Calu3 (cell line): ENCODE measurements at places on chromosomes 16 and 17. TPM values are rescaled to one million over a fixed set of nuclear protein-coding genes. Genes with fewer than 3 reads are reported as not detected.

Gene NLGN2
- total RNA-seq = 13.9 and 14.6 TPM in 2 replicates

Gene MYLK3
- 0.80 and 1.4 TPM in 2 replicates for total RNA-seq

Gene CAMKK1
- total RNA-seq = 1.4 and 1.7 TPM in 2 replicates

Gene HGS
- 160 and 167 TPM in 2 replicates for total RNA-seq

Gene CBX2
- 6.3 and 8.3 TPM in 2 replicates for total RNA-seq

Gene IGF2BP1
- total RNA-seq = 14.4 and 17.6 TPM in 2 replicates

Gene EPX
- total RNA-seq = not detected in 2 replicates

DNA sequence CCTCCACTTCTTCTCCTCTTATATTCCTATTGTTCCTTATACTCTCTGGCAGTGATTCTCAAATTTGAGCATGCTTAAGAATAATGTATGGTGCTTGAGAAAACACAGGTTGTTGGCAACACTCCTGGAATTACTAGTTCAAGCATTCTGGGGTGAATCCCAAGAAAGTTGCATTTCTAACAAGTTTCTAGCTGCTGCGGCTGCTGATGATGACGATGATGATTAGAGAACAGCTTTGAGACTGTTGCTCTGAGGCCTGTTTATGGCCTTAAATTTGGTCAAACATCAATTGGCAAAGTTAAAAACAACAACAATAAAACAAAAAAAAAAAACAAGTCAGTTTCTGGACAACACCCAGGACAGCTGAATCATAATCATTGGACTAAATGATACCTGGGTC lies 961.9 kb downstream of the CDH11 start:
- H3K36me3 ChIP-seq = no peaks in the 10 kb centered on the region
- H3K27ac ChIP-seq = no peak overlapping the region

GRCh38 chr17:36933512-36934143 lies 3.6 kb upstream of the LHX1 start:
- DNase-seq = no peak
- peaks cover 92% of the 10 kb centered on the region for H3K27me3 ChIP-seq
- peaks cover 18% of the 10 kb centered on the region for H3K36me3 ChIP-seq
- peak overlapping the region; percentile 39 for H3K4me3 ChIP-seq
- H3K27ac ChIP-seq = no peak overlapping the region

DNA sequence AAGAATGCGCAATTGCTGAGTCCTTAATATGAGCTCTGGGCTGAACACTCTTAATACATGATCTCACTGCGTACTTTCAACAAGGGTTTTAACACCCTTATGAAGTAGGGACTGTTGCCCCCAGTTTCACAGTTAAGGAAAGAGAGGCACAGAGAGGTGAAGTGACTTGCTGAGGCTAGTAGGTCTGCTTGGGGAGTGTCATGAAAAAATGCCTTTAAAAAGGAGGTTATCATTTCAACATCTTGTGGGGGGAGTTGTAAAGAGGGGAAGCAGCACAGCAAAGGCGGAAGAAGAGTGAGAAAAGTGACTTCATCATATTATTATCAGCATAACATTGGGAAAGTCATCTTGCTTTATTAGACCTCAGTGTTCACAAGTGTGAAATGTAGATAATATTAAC lies 2.1 kb downstream of the CCL4L2 start:
- no peak overlapping the region for H3K27ac ChIP-seq
- H3K27me3 ChIP-seq = peaks cover 50% of the 10 kb centered on the region
- H3K36me3 ChIP-seq = no peaks in the 10 kb centered on the region
- H3K4me1 ChIP-seq = no peaks in the 10 kb centered on the region
- no peak for DNase-seq

GRCh38 chr16:13463619-13464018 lies 456.3 kb upstream of the ERCC4 start:
- DNase-seq = no peak
- no peaks in the 10 kb centered on the region for H3K36me3 ChIP-seq
- H3K4me1 ChIP-seq = no peaks in the 10 kb centered on the region
- no peak overlapping the region for H3K27ac ChIP-seq
- no peaks in the 10 kb centered on the region for H3K27me3 ChIP-seq

GRCh38 chr16:70269471-70269870 lies 17.7 kb upstream of the EXOSC6 start:
- H3K4me1 ChIP-seq = no peaks in the 10 kb centered on the region
- peaks cover 98% of the 10 kb centered on the region for H3K36me3 ChIP-seq
- H3K27ac ChIP-seq = peak overlapping the region; percentile 42
- no peak for DNase-seq
- no peaks in the 10 kb centered on the region for H3K27me3 ChIP-seq
- no peak overlapping the region for H3K4me3 ChIP-seq

DNA sequence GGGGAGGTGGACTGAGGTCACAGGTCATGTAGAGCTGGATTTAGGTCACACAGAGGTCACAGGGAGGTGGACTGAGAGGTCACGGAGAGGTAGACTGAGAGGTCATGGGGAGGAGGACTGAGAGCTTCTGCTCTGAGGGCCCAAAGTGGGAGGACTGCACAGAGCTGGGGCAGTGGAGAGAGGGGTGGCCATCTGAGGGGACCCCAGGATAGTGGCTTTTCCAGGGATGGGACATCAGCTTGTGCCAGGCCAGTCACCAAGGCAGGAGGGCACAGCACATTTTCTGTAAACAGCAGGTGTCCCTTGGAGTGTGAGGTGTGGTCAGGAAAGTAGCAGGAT lies 26.1 kb upstream of the JPT2 start:
- H3K27ac ChIP-seq = peak overlapping the region; percentile 89
- H3K36me3 ChIP-seq = peaks cover 46% of the 10 kb centered on the region
- H3K27me3 ChIP-seq = no peaks in the 10 kb centered on the region
- H3K4me3 ChIP-seq = no peak overlapping the region
- no peaks in the 10 kb centered on the region for H3K4me1 ChIP-seq
- DNase-seq = no peak

DNA sequence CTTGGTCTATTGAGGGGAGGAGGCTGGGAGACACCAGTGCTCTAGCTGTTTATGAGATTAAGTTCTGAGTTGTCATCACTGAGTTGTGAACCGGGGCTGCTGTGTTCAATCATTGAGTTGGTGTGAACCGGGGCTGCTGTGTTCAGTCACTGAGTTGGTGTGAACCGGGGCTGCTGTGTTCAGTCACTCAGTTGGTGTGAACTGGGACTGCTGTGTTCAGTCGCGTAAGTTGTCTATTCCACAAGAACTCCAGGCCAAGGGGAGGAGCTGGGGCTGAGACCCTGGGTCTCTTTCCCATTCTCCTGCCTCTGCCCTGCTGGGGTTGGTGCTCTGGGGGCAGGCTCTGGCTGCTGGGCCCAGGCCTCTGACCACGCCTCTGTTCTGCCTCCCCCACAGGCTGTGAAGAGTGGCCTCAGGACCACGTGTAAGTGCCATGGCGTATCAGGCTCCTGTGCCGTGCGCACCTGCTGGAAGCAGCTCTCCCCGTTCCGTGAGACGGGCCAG lies 24.5 kb downstream of the WNT9B start:
- H3K36me3 ChIP-seq = peaks cover 5% of the 10 kb centered on the region
- DNase-seq = no peak
- peaks cover 65% of the 10 kb centered on the region for H3K27me3 ChIP-seq

GRCh38 chr17:72587156-72587555 lies 466.3 kb downstream of the SOX9 start:
- H3K4me3 ChIP-seq = peak overlapping the region; percentile 88
- no peak for DNase-seq
- no peaks in the 10 kb centered on the region for H3K4me1 ChIP-seq
- no peaks in the 10 kb centered on the region for H3K27me3 ChIP-seq
- H3K36me3 ChIP-seq = peaks cover 78% of the 10 kb centered on the region

DNA sequence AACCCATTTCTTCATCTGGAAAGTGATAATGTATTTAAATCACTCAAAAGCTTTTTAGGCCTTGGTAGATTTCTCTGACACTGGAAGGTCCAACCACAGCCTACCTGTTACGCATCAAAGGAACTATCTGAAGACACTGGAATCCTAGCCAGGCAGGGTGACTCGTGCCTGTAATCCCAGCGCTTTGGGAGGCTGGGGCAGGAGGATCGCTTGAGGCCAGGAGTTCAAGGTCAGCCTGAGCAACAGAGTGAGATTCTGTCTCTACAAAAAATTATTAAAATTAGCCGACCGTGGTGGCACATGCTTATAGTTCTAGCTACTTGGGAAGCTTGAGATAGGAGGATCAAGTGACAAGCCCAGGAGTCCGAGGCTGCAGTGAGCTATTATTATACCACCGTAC lies 18.4 kb upstream of the G6PC1 start:
- no peaks in the 10 kb centered on the region for H3K36me3 ChIP-seq
- H3K27me3 ChIP-seq = peaks cover 56% of the 10 kb centered on the region
- H3K27ac ChIP-seq = no peak overlapping the region
- H3K4me3 ChIP-seq = no peak overlapping the region
- DNase-seq = no peak

DNA sequence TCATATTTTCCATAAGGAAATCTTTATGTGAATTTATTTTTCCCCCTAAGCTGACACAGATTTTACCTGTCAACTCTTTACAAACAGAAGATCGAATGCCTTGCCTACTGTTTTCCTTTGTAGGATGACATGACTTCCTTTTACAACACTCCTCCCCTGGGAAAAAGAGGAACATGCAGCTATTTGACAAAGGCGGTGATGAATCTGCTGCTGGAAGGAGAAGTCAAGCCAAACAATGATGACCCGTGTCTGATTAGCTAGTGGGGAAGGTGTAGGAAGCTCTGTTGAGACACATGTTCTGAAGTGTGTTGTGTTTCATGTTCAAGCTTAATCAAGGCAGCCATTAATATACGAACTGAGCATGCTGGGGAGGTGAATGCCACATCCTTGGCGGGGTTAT lies 238.0 kb downstream of the PHKB start:
- H3K4me1 ChIP-seq = no peaks in the 10 kb centered on the region
- no peak overlapping the region for H3K4me3 ChIP-seq

DNA sequence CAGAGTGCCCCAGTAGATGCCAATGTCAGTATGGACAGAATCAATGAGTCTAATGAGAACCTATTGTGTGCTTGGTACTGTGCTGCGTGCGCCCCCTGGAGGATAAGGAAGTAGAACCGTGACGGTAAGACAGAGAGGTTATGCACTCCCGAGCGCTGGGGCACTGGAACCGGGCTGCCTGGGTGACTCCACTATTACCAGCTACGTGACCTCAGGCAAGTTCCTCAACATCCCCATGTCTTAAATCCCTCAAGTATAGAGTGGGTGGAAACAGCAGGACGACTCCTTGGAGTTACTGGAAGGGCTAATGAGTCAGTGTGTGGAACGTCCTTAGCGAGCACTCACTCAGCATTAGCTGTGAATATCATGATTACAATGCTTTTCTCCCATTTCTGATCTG lies 16.2 kb downstream of the CHST4 start:
- no peaks in the 10 kb centered on the region for H3K27me3 ChIP-seq
- peak; percentile 79 for DNase-seq
- no peak overlapping the region for H3K4me3 ChIP-seq
- H3K36me3 ChIP-seq = peaks cover 24% of the 10 kb centered on the region
- peaks cover 23% of the 10 kb centered on the region for H3K4me1 ChIP-seq

DNA sequence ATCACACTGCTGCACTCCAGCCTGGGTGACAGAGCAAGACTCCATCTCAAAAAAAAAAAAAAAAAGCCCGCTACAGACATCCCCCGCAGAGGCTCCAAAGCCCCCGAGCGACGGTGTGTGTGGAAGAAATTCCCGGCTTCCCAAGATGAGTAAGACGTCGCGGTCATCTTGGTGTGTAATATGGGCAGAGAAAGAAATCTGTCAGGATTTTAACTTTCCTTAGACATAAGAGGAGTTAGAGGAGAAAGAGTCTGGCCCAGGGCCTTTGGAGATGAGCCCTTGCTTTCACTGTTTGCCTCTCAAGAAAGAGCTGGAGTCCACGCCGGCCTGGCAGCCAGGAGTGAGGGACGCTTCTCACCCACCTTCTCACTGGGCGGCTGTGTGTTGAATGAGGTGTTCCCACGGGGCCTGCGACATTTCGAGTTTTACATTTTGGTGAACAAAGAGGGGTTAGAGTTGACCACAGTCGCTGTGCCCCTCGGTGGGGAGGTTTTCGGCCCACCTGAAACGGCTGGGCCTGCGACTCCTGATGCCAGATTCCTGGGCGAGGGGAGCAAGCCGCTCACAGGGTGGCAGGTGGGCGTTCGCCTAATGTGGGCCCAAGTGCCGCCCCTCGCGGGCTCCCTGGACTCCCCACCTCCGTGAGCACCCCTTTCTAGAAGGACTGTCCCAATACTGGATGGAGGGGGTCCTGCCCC lies 17.9 kb downstream of the C1QTNF1 start:
- no peak overlapping the region for H3K27ac ChIP-seq
- peaks cover 27% of the 10 kb centered on the region for H3K4me1 ChIP-seq
- H3K36me3 ChIP-seq = peaks cover 23% of the 10 kb centered on the region
- H3K4me3 ChIP-seq = no peak overlapping the region

GRCh38 chr17:82978765-82979349 lies 100.6 kb upstream of the METRNL start:
- DNase-seq = no peak
- H3K27me3 ChIP-seq = no peaks in the 10 kb centered on the region
- H3K4me3 ChIP-seq = no peak overlapping the region
- H3K4me1 ChIP-seq = no peaks in the 10 kb centered on the region
- no peaks in the 10 kb centered on the region for H3K36me3 ChIP-seq

- DNase-seq = no peak
- no peaks in the 10 kb centered on the region for H3K36me3 ChIP-seq
- no peaks in the 10 kb centered on the region for H3K27me3 ChIP-seq
- no peak overlapping the region for H3K27ac ChIP-seq
Observed at GRCh38 chr16:7644811-7645210, 312.2 kb downstream of the RBFOX1 start.

- H3K4me1 ChIP-seq = no peaks in the 10 kb centered on the region
- H3K4me3 ChIP-seq = no peak overlapping the region
- peaks cover 93% of the 10 kb centered on the region for H3K27me3 ChIP-seq
- DNase-seq = no peak
- H3K27ac ChIP-seq = no peak overlapping the region
- H3K36me3 ChIP-seq = no peaks in the 10 kb centered on the region
Observed at GRCh38 chr17:79609673-79610645, 892 bp downstream of the RBFOX3 start.

- peaks cover 51% of the 10 kb centered on the region for H3K27me3 ChIP-seq
- no peaks in the 10 kb centered on the region for H3K4me1 ChIP-seq
- H3K4me3 ChIP-seq = no peak overlapping the region
- no peak for DNase-seq
- H3K27ac ChIP-seq = no peak overlapping the region
- no peaks in the 10 kb centered on the region for H3K36me3 ChIP-seq
Observed at GRCh38 chr17:2803386-2803785, 7.1 kb downstream of the RAP1GAP2 start.

GRCh38 chr17:65099941-65100315 lies 37.2 kb upstream of the RGS9 start:
- peaks cover 9% of the 10 kb centered on the region for H3K27me3 ChIP-seq
- H3K36me3 ChIP-seq = no peaks in the 10 kb centered on the region
- H3K4me3 ChIP-seq = peak overlapping the region; percentile 57
- H3K4me1 ChIP-seq = no peaks in the 10 kb centered on the region

DNA sequence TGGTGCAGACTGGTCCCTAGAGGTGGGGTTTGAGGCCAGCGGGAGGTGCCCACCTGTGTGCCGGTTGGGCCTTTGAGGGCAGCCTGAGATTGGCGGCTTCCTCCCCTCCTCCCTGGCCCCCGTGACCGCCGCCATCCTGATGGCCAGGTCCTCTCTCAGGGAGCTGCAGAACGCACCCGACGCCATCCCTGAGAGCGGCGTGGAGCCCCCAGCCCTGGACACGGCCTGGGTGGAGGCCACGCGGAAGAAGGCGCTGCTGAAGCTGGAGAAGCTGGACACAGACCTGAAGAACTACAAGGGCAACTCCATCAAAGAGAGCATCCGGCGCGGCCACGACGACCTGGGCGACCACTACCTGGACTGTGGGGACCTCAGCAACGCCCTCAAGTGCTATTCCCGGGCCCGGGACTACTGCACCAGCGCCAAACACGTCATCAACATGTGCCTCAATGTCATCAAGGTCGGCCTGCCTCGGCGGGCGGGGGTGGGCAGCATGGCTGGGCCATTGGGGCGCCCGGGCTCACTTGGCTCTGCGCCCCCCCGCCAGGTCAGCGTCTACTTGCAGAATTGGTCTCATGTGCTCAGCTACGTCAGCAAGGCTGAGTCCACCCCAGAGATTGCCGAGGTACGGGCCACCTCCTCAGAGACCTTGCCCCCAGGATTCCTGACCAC lies 2.8 kb downstream of the GPS1 start:
- H3K4me1 ChIP-seq = no peaks in the 10 kb centered on the region
- no peaks in the 10 kb centered on the region for H3K27me3 ChIP-seq
- no peak overlapping the region for H3K27ac ChIP-seq
- peaks cover 78% of the 10 kb centered on the region for H3K36me3 ChIP-seq
- H3K4me3 ChIP-seq = no peak overlapping the region
